Stomach (tissue), 19 donors: ENCODE measurements at places on chromosomes 5 and 9. TPM values are rescaled to one million over a fixed set of nuclear protein-coding genes. Genes with fewer than 3 reads are reported as not detected.

GRCh38 chr5:26942481-26942880, 95.9 kb downstream of the CDH9 start:
- no peak for DNase-seq

DNA sequence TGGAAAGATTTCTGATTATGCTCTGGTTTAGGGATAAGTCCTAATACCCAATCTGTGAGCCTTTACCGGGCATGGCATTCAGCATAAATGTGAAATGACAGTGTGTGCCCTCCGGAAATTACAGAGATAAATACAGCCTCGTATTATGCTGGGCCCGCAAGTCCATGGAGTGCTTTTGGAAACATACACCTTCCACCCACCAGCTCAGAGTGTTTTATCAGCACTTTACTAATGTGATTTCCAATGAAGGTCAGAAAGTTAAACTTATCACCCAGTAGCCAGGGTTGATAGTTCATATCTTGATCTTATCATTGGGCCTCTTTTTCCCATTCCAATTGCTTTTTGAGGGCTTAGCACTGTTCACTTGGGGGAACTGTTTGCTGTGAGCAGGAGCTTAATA, 94.8 kb downstream of the SGCD start:
- no peak for DNase-seq

The PCDHB8 gene
- 0.58 TPM for total RNA-seq

- no peak for DNase-seq
Measured at GRCh38 chr5:92429646-92430045, 1046.5 kb upstream of the ARRDC3 start.

DNA sequence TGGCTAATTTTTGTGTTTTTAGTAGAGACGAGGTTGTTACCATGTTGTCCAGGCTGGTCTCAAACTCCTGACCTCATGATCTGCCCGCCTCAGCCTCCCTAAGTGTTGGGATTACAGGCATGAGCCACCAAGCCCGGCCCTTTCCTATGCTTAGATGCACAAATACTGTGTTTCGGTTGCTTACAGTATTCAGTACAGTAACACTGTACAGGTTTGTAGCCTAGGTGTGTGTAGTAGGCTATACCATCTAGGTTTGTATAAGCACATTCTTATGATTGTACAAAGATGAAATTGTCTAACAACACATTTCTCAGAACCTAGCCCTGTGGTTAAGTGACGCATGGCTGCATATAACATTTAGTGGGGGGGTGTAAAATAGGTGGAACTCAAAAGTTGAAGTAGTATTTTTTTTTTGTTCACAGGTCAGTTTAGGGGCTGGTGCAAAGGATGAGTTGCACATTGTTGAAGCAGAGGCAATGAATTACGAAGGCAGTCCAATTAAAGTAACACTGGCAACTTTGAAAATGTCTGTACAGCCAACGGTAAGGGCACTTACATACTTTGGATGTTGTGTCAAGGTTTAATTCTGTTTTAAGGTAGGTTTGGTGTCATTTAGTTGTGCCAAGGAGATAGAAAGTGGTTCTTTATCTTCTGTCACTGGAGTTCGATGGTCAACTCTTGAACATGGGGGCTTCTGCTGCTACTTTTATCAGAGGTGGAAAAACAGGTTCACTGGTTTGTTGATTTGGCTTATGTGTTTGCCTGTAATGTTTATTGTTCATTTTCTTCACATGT, 3.4 kb downstream of the NPM1 start:
- no peak for DNase-seq

The MSMP gene
- not detected for total RNA-seq

- no peak for DNase-seq
Measured at GRCh38 chr9:106921341-106921899, 58.5 kb downstream of the ZNF462 start.

GRCh38 chr5:126234563-126235195, 188.5 kb upstream of the GRAMD2B start:
- no peak for DNase-seq

- DNase-seq, result no peak
Measured at GRCh38 chr5:28468166-28468565, 1429.8 kb upstream of the CDH9 start.

- DNase-seq, result no peak
Measured at GRCh38 chr5:31921852-31922305, 252.2 kb downstream of the GOLPH3 start.

DNA sequence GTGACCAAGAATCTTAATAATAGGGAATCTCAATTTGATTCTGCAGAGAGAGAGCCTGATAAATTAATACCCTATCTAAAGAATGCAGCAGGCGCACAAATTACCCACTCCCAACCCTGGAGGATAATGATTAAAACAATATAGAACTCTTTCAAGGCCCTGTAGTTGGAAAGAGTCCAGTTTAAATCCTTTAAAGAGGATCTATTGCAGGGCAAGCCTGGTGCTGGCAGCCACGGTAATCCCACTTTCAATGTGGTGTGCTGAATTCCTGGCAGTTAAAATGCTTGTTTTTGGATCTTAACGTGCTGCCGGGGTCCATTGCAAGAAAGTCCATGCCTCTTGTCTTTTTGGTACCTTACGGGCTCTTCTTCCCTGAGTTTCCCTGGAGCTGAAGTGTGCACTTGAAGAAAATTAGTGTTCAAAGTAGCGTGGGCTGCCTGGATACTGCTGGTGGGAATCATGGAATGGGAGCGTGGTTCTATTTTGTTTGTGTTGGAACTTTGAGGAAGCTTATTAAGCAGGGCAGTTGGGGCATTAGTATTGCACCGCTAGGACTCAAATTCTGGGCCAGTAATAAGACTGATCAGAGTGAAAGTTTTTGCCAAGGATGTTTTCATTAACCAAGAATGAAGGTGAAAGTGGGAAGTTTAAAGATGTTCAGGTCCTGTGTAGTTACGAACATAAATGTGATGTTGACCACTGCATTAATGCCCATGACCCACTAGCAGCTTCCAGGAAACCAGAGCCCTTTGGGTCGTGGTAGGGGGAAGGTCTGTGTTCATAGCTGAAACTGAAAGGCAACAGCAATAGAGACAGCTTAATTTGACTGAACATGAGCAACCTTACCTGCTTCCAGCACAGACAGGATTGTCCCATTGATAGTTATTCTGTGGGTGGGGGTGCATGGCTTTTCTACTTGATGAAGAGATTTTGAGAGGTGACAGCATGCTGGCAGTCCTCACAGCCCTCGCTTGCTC, 20.8 kb downstream of the MARCHF6 start:
- DNase-seq, result no peak

DNA sequence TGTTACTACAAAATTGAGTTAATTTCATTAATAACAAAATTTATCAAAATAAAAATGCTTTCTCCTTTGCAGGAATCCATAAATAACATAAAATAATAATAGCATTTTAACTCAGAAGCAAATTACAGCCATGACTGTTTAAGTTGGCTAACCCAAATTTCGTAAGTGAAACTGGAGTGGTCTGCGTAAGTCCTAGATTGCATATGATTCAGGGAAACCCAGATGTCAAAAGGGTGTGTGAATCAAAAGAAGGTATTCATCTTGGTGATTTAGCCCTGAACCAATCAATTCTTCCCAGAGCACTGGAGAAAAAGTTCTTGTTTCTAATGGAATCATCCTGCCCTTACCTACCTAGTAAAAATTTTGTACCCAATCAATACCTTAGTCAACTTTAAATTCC, 547.6 kb downstream of the RAB3C start:
- DNase-seq, result no peak

DNA sequence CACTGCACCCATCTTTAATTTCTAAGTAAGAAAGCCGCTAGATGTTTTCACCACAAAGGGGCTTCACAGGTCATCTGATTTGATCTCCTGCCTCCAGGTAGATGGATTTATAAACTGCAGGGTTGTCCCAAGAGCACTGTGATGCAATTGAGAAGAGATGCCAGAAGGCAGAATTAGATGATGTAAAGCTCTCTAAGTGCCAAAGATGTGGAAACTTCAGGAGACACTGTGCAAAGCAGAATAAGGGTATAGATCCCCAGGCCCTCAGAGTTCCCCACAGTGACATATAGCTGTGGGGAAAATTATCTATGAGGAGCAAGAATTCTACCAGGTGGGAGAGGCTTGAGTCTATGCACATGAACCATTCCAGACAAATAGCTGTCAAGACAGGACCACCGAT, 90.5 kb downstream of the FSTL4 start:
- DNase-seq, result no peak

- DNase-seq, result no peak
Measured at GRCh38 chr9:110919050-110919435, 119.2 kb downstream of the LPAR1 start.

DNA sequence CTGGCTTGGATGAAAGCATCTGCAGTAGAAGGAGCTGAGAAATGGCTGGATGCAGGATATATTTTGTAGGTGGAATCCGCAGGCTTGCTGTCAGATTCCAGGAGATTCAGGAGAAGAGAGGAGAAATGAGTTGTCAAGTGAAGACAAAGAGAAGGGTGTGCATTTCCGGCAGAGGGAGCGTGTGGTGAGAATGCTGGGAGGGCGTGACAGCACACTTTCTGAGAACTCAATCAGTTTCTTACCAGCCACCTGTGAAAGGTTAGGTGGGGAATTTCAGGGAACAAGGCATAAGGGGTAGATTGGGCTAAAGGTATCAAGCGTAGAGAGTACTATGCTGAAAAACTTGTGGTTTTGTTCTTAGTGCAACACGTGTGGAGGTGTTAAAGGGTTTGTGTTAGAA, 199.3 kb upstream of the ANKH start:
- DNase-seq, result no peak

The SHISAL2B gene
- not detected for total RNA-seq

DNA sequence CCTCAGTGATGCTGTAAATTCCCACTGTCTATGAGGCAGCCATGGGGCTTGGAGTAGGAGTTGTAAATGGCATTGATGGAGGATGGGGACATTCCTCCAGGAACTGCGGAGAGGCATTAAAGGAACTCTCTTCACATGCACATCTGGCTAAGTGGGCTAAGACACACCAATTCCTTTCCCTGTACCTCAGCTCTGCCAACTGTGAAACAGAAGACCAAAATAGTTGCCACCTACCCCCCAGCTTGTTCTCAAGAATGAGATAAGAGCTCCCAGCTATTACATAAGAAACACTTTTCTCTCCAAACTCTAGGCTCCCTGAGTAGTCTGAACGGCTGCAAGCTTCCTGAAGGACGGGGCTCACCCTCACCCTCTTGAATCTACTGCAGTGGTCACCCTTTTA, 144.6 kb upstream of the SLC30A5 start:
- DNase-seq, result no peak

GRCh38 chr9:126207256-126207655, 119.4 kb upstream of the MVB12B start:
- DNase-seq, result peak; percentile 32

GRCh38 chr5:166497496-166498104, 1793.8 kb upstream of the WWC1 start:
- no peak for DNase-seq

The ATG12 gene
- 73.3 TPM for total RNA-seq

- no peak for DNase-seq
Measured at GRCh38 chr9:123471843-123472570, 116.0 kb downstream of the CRB2 start.

- peak; percentile 82 for DNase-seq
Measured at GRCh38 chr5:178312880-178313282, 80.3 kb upstream of the PHYKPL start.
